ENCODE measurements at places on chromosomes 1 and 21.
A peak's percentile ranks its signal among the peaks of the same experiment; 100 is the strongest.

GRCh38 chr1:148315071-148315811 is 163.2 kb upstream of the NBPF11 start:
- peak; percentile 54 for DNase-seq

- peak; percentile 74 for DNase-seq
Observed at GRCh38 chr1:167401260-167401873, 117.0 kb downstream of the CD247 start.

DNA sequence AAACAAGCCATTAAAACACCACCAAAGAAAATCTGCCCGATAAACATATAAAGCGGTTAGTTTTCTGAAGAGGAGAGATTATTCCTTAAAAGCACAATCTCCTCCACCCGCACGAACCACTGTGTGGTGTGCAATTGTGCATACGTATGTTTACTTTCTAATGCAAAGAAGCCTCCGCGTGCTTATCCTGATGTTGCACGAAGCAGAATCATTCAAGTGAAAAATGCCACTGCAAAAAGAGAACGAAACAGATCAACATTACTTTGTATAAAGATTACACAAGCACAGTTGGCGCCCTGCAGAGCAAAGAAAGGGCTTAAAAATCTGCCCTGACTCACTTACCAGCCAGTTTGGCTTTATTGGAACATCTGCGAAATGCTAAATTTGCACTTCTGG is 166.8 kb downstream of the ZNF281 start:
- peak; percentile 24 for DNase-seq

DNA sequence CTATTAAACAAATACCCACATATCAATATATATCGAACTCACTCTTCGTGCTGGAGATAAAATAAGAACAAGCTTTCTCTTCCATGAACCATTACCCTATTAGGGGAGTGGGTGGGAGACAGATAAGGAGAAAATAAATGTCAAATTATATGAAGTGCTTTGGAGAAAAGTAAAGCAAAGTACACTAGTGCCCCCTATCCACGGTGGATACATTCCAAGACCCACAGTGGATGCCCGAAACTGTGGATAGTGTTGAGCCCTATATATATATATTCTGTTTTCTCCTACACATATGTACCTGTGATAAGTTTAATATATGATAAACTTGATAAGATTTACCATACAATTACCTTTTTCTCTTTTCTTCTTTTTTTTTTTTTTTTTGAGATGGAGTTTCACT is 54.6 kb downstream of the FH start:
- no peak for DNase-seq

DNA sequence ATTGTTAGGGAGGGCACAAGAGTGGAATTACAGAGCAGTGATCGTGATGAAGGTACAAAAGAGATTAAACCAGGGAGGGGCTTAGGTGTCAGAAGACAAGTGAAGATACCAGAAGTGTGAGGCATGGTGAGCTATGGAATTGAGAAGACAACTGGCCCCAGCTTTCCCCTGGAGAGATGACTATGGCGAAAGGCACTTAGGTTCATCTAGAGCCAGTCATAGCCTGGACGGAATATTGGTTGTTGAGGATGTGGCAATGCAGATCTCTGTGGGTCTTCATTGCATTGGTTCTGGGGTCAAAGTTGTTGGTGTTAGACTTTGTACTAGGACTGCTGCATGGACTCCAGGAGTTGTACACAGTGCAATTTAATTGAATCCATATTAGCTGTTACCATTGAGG is 115.7 kb downstream of the FASLG start:
- DNase-seq: no peak

- no peak for DNase-seq
Observed at GRCh38 chr1:171173069-171173468, 12.0 kb upstream of the FMO2 start.

DNA sequence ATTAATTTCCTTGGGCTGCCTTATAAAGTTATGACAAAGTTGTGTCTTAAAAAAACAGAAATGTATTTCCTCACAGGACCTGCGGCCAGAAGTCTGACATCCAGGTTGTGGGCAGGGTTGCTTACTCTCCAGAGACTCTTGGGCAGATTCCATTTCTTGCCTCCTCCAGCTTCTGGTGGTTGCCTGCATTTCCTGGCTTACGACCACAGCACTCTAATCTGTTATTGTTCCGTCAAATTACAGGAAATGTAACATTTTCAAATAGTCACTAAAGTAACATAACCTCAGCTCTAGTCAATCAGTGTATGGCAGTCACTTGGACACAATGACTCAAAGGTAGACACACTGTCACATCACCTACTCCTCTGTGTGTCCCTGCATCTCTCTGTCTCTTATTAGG is 226.8 kb downstream of the DNAH14 start:
- no peak for DNase-seq

DNA sequence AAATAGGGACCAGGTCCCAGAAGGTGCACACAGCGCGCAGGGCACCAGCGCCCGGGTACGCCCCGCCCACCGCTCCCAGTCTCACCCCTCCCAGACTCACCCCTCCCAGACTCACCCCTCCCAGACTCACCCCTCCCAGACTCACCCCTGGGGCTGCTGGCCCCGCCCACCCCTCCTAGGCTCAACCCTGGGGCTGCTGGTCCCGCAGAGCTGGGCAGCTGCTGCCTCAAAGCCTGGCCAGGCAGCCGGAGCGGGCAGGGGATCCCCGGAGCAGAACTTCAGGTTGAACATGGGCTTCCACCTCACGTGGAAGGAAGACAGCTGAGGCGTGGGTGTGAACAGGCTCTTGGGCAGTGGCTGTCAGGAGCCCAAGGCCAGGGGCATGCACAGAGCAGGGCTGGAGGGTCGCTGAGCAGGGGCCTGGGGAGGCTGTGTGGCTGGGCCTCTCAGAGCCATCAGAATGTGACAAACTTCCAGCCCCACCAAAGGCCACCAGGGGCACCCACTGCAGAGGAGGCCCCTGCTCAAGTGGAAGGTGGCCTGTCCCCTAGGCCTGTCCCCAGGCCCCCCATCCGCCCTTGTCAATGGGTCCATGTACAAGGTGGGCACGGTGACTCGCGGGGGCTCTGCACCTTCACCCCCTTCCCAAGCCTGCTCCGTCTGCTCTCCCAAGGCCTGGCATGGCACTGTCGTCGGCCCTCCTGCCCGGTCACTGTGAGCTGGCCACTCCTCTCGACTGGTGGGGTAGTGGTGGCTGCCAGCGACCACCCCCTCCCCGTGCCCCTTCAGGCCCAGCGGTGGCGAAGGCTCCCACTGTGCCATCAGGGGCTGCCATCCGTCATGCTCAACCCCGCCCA is 20.4 kb upstream of the SUMO3 start:
- DNase-seq: no peak

DNA sequence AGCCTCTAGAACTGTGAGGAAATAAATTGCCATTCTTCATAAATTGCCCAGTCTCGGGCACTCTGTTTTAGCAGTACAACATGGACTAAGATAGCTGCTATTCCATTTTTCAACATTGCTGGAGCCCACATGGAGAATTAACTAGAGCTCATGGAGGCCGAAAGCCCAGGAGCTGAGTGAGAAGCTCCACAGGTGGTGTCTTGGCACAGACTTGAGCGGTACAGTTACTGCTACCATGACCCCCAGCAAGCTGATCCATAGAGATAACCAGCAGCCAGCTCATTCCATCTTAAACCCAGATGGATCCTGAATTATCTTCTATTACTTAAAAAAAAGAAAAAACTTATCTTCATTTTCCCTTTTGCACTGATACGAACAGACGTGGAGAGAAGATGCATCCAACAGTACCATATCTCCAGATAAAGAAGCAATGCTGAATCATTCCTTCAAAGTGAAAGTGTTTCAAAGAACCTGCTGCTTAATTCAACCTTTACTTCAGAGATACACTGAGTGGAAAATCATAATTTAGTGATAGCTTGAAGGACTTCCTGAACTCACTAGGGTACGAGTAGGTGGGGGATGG is 115.1 kb downstream of the SETD4 start:
- no peak for DNase-seq

DNA sequence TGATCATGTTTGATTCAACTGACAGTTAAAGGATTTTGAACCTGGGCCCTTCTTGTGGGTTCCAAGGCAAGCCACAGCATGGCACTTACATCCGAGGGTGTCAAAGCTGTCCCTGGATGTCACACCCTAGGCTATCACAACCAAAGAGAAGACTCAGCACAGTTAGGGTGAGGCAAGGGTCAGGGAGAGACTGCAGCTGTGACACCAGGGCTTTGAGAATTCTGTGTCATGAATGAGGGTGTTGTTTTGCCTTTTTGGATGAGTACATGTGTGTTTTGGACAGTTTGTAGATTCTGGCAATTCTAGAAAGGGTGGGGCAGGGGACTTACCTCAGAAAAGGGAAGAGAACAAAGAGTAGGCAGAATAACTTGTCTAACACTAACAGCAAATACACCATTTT is 37.8 kb upstream of the ZNF326 start:
- no peak for DNase-seq

DNA sequence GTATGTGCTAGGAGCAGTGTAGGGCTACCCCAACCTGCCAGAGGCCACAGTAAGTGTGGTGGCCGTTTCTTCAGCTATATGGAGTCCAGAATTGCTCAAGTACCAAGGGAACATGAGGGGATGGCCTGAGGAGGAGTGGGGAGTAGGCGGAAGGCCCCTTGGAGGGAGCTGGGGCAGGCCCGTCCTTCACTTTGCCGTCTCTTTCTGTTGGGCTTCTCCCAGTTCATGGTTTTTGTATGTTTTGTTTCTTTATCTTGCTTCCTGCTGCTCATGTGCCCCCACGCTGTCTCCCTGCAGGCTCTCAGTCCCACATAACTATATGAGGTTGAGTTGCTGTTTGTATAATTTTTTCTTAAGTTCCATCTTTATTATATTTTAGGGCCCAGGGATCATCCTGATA is 5.9 kb upstream of the DPH2 start:
- DNase-seq: no peak

- no peak for DNase-seq
Observed at GRCh38 chr1:9842073-9842711, 18.4 kb upstream of the CLSTN1 start.

GRCh38 chr21:30831194-30831765 is 1.7 kb upstream of the KRTAP7-1 start:
- DNase-seq: peak; percentile 17

DNA sequence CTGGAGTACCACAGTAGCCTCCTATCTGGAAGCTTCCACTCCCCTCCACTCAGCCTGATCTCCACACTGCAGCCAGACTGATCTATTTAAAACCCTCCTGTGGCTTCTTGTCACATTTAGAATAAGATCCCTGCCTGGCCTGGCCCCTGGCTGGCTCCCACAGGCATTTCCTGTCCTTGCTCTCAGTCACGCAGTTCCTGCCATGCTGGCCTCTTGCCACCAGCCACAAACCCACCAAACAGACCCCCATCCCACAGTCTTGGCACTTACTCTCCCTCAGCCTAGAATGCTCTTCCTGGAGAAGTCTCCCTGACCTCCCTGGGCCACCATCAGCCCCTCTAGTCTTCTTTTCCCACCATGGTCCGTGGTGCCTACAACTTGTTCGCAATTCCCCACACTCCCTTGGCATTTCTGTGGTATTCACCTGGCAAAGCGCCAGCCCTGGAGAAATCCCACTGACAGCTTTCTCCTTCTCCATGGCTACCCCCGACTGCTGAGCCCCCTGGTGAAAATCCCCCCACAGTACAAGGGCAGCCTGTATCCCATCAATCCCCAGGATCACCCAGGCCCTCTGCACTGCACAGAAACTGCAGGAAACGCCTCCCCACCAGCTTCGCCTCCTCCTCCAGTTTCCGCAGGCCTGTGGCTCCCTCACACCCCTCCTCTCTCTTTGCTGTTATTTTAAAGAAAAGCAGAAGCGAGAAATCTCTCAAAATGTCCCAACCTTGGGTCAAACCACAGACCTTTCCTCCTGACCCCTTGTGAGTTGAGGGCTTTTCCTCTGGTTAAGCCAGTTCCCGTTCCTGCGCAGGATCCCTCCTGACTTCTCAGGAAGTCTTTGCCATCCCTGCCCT is 94.5 kb downstream of the SYT2 start:
- no peak for DNase-seq

DNA sequence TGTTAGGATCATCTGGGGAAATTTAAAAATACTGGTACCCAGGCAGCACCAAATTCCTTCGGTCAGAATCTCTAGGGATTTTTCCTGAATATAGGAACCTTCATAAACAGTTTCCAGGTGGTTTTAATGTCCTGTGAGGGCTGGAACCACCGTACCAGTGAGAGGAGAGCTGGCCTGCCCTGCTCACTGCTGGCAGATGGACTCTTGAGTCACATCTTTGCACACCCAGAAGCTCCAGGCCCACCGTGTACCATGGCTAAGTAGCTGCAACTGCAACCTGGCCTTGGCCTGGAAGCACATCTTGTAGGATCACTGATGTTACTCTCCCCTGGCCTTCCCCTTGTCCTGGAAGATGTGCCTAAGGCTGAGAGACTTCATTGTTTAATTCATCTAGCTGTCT is 181.5 kb downstream of the DISC1 start:
- no peak for DNase-seq

- no peak for DNase-seq
Observed at GRCh38 chr1:192858456-192858855, 49.6 kb downstream of the RGS2 start.

DNA sequence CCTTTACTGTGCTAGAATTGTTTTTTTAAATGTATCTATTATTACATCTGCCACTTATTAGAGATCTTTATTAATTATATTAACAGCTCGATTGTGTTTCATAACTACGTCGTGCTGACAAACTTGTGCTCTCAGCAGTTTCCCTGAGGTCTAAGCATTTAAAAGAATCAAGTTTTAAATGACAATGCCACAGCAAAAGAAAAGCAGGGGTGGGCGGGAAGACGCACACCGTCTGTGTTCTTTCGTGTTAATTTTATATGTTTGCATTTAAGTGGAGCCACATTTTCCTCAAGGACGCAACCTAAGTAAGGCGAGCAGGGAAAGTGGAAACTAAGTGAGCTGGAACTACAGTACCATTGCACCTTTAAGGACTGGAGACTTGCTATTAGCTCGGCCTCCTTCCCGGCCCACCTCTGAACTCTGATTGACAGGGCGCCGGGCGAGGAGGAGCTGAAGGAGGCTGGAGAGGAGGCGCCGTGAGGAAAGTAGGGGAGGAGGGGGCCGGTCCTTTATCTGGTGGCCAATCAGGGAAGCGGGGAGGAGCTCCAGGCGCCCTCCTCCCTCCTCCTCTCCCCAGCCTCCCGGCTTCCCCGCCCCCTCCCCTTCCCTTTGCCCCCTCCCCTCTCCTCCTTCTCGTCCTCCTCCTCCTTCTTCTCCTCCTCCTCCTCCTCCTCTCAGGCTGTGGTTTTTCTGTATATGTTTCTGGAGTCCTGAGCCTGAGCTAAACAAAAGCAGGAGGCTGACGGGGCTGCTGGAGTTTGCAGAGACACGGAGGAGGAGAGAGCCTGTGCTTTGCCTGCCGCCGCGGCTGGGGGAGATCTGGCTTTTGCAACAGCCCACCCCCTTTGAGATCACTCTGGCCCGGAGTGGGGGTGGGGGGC is at the start of gene PBX1:
Gene PBX1 (plus strand): TSS at position 724 of the 881 bp plus-strand sequence.
- peak; percentile 99 for DNase-seq

GRCh38 chr1:59156051-59156450 is 140.8 kb upstream of the FGGY start:
- no peak for DNase-seq

DNA sequence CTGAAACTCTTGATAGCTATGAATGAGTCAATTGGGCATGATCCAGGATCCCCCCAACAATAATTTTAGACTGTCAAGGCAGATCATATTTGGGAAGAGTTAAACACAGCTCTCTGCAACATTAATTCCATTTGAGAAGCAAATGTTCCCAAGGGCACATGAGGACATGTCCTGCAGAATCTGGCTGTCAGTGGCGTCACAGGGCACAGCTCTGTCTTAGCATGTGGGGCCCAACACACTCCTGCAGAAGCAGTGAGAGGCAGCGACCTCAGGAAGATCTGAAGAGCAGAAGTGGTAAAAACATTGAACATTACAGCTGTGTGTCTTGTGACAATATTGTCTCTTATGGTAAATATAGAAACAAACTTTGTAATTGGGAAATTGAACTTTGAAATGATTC is 197.1 kb upstream of the PBX1 start:
- DNase-seq: no peak

GRCh38 chr21:42092771-42093170 is 21.7 kb downstream of the UMODL1 start:
- no peak for DNase-seq

All from epithelial cell of esophagus (primary cell).